ENCODE measurements at places on chromosomes 12 and 14.

DNA sequence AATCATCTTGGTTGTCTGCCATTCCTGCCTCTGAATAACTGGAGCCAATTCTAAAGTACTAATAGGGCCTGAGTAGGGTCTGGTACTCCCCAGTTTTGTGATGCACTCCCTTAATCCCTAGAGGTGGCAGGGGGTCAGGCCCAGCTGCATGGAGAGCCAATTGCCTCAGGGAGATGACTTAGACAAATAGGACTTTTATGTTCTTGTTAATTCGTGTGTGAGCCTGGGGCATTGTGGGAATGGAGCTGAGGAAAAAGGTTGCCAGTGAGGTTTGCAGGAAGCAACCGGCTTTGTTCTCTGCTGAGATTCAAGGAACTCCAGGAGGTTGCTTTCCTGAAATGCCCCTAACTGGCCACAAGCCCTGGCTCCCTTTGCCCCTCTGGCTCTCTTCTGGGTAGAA, 6.8 kb upstream of the DCD start:
- DNase-seq: no peak

- no peak for DNase-seq
Measured at GRCh38 chr12:116245189-116245588, 32.3 kb downstream of the MED13L start.

- no peak for DNase-seq
Measured at GRCh38 chr12:2631653-2632350, 163.0 kb upstream of the FKBP4 start.

DNA sequence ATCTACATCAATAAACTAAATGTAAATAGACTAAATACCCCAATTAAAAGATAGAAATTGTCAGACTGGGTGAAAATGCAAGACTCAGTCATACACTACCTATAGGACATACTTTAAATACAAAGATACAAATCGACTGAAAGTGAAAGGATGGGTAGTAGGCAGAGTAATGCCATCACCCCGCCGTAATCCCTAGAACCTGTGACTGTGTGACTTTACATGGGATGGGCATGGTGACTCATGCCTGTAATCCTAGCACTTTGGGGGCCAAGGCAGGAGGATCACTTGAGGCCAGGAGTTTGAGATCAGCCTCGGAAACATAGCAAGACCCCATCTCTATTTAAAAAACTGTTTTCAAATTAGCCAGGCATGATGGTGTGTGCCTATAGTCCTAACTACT, 2.6 kb upstream of the EVL start:
- DNase-seq: no peak

DNA sequence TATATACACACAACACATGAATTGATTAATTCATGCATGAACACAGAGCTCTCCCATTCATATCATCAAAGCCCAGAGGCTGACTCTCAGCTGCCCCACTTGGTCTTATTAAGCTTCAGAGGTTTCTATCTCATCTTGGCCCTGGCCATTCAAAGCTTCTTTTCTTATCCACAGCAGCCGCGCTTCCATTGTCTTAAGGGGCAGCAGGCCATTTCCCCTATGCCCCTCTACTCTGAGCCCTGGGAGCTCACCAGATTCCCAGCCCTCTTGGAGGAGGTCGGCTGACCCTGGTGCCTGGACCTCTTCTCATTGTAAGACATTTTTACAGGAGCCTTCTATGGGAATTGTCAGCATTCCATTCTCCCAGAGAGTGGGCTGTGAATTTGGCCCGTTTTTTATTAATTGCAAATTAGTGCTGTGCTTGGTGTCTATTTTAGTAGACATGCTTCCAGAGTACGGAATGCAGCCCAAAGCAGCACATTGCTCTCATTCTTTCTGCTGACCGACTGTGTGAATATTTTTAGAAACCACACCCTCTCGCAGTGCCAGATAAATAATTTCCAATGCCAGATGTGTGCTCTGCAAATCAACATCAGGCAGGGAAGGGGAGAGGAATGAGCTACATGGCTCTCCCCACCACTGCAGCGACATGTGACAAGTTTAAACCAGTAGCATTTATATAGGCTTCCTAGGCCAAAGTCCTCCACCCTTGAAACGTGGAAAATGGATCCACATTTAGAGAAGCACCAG, 58.5 kb downstream of the NUAK1 start:
- no peak for DNase-seq

GRCh38 chr12:65139389-65139788, 18.3 kb upstream of the WIF1 start:
- DNase-seq: no peak

GRCh38 chr14:56199095-56199981, 81.1 kb downstream of the PELI2 start:
- no peak for DNase-seq

- DNase-seq: no peak
Measured at GRCh38 chr12:113889891-113890581, 76.1 kb downstream of the RBM19 start.

DNA sequence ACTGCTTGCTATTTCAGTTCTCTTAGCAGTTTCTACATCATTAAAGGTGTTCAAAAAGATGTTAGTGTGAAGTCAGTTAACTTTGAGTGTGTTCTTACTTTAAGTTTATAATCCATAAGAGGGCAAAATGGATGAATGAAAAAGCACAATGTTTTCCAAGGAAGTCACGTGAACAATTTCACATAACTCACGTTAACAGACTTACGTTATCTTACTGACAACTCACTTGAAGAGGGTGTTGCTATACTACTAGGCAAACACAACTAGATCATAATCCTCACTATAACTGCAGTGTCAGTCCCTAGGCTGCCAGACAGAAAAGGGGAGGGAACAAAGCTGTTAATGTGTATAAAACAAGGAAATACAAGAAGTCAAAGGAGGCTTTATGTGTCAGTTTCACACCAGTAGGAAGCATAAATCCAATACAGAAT, 6.4 kb downstream of the SLC2A13 start:
- DNase-seq: no peak

DNA sequence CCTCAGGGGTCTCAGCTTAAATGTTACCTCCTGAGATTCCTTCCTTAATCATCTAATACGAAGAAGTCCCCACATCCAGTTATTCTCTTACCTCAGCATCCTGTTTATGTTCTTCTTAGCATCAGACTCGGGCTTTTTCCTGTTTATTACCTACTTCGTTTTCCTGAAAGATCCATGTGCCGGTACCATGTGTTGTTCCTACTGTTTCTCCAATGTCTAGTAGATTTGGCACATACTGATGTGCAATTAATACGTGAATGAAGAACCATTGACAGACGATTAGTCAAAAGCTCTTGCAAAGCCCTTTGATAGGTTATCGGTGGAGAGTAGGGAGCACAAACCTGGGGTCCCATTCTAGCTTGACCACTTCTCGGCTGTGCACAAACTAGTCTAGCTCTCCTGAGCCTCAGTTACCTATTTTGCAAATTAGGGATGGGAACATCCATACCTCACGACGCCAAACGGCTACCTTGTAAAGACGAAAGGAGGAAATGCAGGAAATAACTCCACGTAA, 735 bp upstream of the MAPKAPK5 start:
- DNase-seq: no peak

DNA sequence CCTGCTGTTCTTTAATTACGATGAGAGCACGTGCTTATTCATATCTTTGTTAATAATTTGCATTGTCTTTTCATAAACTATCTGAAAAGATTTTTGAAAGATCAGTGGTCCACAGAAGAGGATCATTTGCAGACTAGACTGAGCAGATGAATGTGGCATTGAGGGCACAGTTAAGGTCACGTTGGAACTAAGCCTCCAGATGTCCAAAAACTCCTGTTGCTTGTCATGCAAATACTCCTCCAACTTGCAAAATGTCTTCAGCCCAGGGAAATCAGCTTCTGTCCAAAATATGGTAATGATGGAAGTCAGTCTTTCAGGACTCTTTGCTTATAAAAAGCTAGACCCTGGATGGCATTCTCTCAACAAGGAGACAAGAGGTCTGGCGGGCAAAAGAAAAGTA, 201.6 kb upstream of the TMEM260 start:
- no peak for DNase-seq

DNA sequence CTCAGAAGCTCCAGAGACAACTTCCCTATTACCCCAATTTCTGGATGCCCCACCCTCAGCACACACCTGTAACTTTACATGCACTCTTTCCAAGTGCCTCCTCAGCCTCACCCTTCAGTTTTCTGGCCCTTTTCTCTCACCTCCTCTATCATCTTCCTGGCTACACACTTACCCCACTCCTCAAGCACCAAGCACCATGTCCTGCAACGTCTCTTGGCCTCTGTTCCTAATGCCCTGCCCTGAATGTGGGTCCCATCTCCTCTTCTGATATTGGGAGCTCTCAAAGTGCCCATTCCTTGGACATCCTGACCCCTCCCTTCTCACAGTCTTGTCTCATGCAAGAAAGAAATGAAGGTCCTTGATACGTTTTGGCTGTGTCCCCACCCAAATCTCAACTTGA, 1.2 kb downstream of the KRT72 start:
- DNase-seq: no peak

DNA sequence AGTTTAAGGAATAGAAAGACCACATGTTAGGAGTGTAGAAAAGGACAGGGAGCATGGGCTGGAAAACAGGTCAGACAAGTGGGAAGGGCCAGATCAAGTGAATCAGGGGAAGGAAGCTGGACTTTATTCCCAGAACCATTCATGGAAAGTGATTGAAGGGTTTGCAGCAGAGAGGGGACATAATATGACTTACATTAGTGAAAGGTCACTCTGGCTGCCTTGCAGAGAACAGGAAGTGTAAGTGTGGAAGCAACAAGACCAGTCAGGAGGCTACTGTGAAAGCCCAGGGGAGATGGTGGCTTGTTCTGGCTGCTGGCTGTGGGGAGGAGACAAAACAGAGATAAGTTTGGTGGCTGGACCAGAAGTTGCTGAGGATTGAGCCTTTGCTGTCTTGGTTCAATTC, 69.1 kb downstream of the VCPKMT start:
- DNase-seq: no peak

GRCh38 chr12:122042910-122043309, 21.2 kb downstream of the BCL7A start:
- no peak for DNase-seq

DNA sequence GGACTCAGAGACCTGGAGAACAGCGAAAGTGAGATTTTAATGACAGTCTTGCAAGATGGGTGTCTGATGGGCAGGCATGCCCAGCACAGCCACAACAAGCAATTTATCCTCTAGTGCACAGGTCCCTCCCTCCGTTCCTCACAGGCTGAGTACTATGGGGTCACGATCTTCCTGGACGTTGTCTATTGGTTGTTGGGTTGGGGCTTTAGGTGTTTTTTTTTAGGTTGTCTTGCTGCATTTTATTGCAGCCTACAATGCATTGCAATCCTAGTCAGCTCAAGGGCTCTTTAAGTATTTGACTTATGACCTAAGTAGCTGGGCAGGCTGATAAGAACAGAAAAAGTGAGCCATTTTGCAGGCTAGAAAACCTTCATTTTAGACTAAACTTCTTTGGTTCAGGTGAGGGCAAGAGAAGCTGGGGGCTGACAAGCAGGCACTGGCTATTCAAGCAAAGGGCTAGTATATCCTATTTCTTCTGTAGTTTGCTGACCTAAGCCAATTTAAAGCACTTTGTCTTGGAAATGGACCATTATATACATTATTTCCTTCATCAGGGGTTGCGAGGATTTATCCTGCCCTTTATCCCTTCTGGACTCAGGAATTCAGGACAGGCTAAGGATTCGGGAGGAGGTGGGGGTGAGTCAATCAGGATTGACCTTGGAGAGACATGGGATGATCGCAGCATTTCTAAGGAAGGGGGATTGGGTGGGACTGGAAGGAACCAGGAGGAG, 6.0 kb downstream of the KRT7 start:
- DNase-seq: no peak

- DNase-seq: peak; percentile 19
Measured at GRCh38 chr14:88189417-88190191, 133.5 kb downstream of the KCNK10 start.

- no peak for DNase-seq
Measured at GRCh38 chr14:69319911-69320310, 60.0 kb downstream of the GALNT16 start.

GRCh38 chr14:39268393-39268792, 34.7 kb downstream of the MIA2 start:
- no peak for DNase-seq

DNA sequence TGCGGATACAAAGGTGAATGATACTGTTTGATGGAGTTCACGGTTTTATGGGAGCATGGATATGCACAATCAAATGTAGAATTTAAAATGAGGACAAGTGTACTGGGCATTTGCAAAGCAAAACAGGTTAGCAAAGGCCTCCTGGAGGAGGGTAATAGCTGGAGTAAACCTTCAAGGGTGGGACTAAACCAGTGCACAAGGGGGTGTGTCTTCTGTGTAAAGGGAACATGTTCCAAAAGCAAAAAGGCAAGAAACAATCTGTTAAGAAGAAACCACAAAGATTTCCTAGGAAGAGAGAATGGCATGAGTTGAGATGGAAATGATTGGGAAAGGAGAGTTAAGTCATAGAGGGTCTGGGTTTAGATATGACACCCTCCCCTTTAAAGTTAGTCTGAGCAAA, 109.2 kb upstream of the SLCO1C1 start:
- no peak for DNase-seq

DNA sequence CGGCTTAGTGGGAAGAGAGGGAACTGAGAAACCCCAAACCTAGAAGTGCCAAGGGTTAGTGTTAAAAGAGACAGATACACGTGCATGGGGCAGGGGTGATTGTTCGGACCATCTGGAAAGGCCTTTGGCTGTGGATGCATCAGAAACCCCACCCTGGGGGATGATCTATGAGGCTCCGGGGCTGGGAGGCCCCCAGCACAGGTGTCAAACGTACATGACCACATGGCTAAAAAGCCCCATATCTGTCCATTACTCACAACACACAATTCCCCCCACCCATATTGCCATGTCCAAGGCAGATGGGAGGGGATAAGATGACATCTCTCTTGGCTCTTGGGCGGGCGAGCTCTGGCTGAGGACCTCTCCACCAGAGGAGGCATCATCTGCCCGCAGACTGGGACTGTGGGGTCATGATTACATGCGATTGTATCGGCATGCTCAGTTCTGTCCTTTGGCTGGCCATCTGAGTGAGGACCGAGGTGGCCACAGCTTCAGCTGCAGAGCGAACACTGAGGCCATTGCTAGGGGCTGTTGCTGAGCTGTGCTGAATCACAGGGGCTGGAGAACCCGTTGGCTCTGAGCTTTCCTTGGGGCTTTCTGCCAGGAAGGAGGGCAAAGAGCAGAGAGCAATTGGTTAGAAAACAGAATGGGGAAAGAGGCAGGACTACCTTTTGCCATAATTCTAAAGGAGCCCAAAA, 9.6 kb upstream of the NPFF start:
- no peak for DNase-seq

DNA sequence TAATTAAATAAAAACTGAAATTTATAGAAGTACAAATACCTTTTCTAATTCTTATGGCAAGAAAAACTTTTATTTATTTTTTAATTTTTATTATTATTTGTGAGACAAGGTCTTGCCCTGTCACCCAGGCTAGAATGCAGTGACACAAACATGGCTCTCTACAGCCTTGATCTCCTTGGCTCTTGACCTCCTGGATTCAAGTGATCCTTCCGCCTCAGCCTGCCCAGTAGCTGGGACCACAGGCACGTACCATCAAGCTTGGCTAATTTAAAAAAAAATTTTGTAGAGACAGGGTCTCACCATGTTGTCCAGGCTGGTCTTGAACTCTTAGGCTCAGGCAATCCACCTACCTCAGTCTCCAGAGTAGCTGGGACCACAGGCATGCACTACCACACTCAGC, 47.4 kb downstream of the COCH start:
- no peak for DNase-seq

GRCh38 chr12:115946867-115947695, 330.4 kb downstream of the MED13L start:
- no peak for DNase-seq

Measured in activated CD8-positive, alpha-beta memory T cell treated with anti-CD3 and anti-CD28 coated beads for 1 hour (primary cell).